AML-193 (cell line): ENCODE measurements at places on chromosomes 2 and 18.

DNA sequence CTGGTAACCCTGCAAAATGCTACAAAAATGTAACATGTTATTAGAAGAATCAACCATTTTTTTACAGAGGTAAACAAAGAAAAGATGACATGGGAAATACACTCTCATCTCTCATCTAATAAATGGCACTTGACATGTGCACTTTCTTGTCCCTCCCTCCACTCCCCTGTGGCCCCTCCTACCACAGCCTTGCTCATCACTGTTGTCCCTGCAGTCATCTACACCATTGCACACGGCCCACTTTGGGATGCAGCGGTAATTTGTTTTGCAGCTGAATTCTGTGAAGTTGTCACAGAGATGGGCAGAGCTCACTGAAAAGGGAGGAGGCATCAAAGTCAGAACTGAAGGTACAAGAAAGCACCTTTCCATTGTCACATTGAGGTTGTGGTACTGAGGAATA lies 103.6 kb downstream of the DHRS9 start:
- DNase-seq, result no peak

- no peak for DNase-seq
Observed at GRCh38 chr2:220962556-220962955, 609.5 kb downstream of the EPHA4 start.

DNA sequence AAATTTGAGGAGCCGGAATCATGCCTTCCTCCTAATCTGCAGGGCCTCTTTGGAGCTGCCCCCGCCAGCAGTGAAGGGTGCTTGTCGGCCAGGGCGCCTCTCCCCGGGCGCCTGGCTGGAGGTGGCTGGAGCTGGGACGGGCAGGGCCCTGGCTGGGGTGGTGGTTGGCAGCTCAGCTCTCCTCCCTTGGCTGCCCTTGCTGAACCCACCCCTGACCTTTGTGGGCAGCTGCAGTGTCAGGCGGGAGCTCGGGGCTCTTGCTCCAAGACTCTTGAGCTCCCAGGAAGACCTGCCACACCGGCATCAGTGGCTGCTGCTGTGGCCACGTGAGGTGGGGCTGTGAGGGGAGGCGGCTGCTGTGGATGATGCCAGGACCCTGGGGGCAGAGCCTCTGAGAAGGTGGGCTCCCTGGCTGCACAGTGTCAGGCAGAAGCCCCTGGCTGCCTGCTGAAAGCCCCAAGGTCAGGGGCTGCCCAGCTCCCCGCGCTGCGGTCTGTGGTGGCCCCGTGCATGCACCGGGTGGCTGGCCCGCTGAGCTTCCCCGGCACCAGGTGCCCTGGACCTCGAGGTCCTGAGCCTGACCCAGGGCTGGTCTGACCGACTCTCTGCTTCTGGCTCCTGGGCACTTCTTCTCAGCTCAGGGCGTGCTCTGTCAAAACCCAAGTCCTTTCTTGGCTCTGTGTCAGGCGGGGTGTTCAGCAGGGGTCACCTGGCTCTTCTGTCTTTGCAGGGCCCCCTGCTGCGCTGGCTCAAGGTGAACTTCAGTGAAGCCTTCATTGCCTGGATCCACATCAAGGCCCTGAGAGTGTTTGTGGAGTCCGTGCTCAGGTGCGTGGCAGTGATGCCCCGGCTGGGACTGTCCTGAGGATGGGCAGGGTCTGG lies 34.5 kb downstream of the PDIA6 start:
- DNase-seq, result no peak

GRCh38 chr2:170925923-170926322 lies 3.1 kb upstream of the GORASP2 start:
- no peak for DNase-seq

- no peak for DNase-seq
Observed at GRCh38 chr18:9722691-9723090, 14.6 kb downstream of the RAB31 start.

GRCh38 chr2:163834221-163834620 lies 98.4 kb upstream of the FIGN start:
- DNase-seq, result no peak

GRCh38 chr2:6896930-6897759 lies 19.6 kb downstream of the RSAD2 start:
- DNase-seq, result peak; percentile 16

DNA sequence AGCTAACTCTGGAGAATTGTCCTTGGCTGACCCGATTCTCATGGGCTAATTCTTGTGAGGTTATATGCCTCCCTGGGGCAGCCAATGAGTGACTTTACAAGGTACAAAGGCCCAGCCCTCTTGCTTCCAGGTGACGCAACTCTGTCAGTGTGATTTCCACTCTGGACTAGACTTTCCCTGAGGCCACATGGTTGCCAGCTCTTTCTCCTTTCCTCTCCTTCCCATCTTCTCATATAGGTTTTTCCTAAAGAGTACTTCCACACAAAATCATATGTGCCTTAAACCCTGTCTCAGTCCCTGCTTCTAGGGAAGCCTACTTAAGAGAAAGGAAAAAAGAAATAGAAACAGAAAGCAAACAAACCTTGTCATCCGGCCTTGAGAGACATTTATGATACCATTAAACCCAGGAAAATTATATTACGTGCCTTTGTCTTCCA lies 226.2 kb upstream of the ZSWIM2 start:
- DNase-seq, result no peak

GRCh38 chr2:228699400-228699799 lies 517.9 kb upstream of the SPHKAP start:
- DNase-seq, result no peak
